Naive B cell (primary cell): ENCODE measurements at places on chromosomes 7 and 10. TPM values are rescaled to one million over a fixed set of nuclear protein-coding genes. Genes with fewer than 3 reads are reported as not detected.

DNA sequence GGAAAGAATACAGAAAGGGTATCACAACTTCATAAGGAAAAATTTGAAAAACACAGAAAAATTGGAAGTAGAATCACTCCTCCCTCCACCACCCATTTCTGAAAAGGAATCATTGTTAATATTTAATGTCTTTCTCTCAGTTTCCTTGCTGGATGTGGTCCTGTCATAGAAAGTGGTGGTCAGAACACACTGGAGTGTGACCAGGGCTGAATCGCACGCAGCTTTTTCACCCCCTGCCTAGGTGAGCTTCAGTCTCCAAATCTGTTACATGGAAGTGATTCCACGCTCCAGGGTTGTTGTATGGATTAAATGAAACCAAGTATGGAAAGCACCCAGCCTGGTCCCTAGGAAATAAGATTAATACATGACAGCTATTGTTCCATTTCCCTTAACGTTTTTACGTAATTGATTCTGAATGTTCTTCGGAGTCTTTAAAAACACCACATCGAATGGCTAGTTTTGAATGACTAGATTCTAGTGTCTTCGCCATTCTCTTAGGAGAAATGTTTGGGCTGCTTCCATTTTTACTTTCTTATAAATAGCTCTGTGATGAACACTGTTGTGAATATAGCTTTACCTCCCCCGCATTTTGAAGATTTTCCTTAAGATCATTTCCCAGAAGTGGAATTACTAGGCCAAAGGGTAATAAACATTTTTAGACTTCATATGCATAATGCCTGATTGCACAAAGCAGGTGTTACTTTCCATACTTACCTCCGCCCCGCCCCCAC, 10.9 kb upstream of the DUSP5 start:
- no peak for DNase-seq

DNA sequence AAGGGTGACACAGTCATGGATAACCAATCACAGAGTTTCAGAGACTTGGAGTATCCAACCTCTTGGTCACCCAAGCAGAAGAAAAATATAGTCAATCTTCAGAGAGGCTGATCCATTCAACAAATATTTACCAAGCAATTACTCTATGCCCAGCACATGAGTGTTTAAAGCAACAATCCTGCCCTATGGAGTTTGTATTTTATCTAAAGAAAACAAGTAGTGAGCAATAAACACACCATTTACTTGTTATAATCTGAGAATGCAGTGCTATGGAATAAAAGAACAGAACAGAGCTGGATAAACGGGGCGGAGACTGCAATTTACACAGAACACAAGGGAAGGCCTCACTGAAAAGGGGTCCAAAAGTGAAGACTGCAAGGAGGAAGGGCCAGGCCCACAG, 63.8 kb downstream of the GRB10 start:
- no peak for DNase-seq

GRCh38 chr10:127776816-127777215, 39.8 kb downstream of the FOXI2 start:
- no peak for DNase-seq

DNA sequence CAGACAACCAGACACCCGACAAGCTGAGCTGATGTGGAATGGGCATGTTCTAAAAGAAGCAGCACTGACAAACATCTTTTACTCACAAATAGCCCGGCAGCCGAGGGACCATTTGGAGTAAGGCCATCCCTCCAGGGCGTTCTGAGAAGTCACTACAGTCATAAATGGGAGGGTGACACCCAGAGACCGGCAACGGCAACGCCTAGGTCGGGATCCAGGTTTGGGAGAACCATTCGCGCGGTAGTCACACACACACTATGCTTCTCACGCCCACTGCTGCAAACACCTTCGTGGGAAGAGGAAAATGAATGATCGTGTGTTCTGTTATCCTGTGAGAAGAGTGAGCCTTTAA, 9.8 kb downstream of the TNS3 start:
- DNase-seq = no peak

DNA sequence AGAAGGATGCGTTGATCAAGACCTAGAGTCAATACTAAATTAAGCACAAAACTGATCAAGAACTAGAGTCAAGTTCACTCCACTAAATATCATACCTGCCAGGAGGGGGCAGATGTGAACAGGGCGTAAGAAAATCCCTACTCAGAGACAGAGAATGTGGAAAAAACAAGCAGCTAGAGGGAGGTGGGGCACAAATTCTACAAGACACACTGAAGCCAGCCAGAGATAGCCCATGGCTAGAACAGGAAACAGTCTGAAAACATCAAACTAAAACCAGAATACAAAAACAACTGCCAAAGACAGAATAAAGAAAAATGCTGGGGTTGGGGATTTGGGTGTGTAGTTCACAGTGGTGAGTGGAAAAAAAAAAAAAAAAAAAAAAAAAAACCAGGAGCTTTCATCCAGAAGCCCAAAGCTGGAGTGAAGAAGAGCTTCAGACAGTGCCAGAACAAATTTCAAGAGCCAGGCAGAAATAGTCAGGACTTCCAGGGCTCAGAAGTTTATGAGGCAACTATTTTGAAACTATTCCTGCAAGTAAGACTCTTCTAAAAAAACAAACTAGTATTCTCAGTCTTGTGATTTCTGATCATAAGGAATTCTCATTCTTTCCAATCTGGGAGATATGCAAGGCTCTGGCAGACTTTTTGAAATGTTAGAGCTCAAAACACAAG, 118.3 kb downstream of the CCDC71L start:
- DNase-seq = peak; percentile 29

DNA sequence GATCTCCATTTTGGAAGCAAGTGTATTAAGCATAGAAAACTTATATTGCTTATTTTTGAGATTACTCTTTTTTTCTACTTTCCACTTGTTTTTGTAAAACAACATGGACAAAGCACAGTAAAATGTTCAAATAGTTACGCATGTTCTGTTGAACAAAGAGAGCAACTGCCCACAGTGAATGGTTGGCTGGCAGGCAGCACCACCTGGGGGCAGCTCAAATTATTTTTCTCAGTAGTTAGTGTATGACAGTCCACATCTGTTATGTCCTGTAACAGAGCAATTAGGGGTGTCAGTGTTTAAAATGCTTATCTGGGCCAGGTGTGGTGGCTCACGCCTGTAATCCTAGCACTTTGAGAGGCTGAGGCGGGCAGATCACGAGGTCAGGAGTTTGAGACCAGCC, 46.1 kb upstream of the CACUL1 start:
- peak; percentile 9 for DNase-seq

SFMBT2 gene
- 2.0 TPM for polyA plus RNA-seq
